ENCODE measurements at places on chromosomes 4 and X.
A peak's percentile ranks its signal among the peaks of the same experiment; 100 is the strongest.

DNA sequence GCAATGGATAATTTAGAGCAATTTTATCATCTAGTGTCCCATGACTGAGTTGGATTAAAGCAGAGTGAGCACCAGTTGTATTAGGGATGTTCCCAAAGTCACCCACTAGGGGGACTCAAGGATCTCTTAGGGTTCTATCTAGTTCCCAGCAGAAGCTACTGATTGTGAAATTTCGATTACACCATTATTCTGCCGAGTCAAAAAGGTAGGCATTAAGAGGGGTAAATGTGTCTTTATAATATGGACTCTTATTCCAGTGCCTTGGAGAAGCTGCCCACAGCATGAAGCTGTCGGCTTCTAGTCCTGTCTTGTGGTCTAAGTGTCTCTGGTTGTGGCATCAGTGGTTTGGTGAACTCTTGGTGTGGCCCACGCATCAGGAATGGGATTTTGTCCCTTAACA is 53.3 kb downstream of the RGS12 start:
- DNase-seq: peak; percentile 67

DNA sequence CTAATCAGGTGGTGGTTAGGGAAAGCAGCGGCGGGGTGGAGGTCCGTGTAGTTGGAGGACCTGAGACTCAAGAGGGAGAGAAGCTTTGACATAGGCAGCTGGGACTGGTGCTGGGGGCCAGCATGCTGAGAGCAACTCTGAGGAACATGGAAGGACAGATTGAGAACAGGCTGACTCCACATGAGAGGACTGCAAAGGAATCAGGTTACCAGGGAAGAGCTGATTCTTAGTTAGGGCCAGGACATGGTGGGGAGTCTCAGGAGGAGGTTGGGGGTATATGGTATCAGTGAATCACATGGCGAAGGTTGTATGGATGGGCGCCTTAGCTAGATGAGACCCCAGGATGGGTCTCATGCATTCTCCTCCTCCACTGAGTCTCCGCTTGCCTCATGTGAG is 264.0 kb upstream of the BOD1L1 start:
- no peak for DNase-seq

DNA sequence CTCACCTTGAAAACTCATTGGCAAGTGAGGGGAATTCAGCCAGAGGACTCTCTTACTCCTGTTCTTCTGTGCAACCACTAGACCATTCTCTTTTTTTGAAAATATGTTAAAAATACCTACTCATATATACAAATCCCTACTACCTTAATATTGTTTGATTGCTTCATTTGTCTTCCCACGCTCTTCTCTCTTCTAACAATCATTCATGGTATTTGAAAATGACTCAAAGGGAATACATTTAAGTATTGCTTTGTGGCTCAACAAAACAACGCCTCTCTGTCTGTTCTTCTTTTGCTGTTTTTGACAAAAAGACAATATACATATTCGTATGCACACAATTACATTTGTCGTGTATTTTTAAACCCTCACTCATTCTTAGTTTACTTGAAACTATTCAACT is 589.4 kb downstream of the ANKRD50 start:
- DNase-seq: no peak

- DNase-seq: no peak
Measured at GRCh38 chr4:121273191-121273590, 107.6 kb downstream of the QRFPR start.

DNA sequence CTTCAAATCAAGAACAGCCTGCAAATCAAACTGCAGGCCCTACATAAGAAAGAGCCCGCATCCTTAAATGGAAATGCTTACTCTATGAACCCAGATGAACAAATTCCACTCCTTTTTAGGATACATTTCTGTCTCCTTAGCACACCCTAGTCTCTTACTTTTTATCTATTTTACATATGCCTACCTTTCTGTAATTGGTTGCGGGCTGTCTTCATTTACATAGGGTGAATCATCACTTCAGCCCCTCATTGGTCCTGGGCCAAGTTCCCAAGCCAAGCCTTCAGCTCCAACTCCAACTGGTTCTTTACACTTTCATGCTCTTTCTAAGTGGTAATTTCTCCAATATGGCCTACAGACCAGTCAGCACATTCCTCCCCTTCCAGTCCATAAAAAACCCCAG is 219.3 kb downstream of the TRAM1L1 start:
- no peak for DNase-seq

GRCh38 chrX:120797188-120797851 is 78.3 kb downstream of the CT47B1 start:
- no peak for DNase-seq

- no peak for DNase-seq
Measured at GRCh38 chr4:70577220-70577927, 14.7 kb upstream of the AMBN start.

DNA sequence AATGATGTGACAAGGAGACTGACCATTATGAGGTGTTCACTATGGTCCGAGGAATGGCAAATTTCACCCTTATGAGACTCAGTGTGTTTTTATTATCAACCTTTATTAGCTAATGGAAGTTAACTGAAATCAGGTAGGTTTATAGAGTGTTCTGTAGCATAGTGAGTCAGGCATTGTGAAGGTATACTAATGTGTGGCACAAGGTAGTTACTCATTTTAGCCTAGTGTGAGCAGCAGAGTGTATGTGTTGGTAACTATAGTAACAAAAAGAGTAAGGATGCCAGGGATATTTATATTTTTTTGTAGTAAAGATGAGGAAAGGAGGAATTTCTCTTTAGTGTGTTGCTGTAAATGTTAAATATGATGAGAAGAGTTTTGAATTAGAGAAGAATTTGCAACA is 12.0 kb downstream of the PDLIM5 start:
- DNase-seq: no peak

GRCh38 chr4:78845472-78845871 is 69.3 kb downstream of the BMP2K start:
- no peak for DNase-seq

DNA sequence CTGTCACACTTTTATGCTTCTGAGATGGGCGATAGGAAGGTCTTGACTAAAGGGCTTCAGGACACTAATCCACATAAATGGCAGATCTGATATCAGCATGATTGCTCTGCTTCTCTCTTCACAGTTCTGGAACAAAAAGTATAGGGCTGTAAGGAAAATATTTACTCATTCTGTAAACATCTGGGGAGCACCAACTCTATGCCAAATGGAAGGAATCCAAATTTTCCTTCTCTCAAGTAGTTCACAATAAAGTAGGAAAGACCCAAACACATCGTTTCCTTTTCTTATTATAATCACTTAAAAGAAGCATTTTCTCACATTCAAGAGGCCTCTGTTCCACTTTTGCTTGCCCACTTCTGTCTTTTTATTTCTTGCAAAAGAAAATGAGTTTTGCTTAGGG is 45.9 kb upstream of the F9 start:
- no peak for DNase-seq

Measured in CD4-positive, alpha-beta T cell treated with Interleukin-10 for 1 hour (primary cell).